ENCODE measurements at places on chromosomes 12 and 14.

DNA sequence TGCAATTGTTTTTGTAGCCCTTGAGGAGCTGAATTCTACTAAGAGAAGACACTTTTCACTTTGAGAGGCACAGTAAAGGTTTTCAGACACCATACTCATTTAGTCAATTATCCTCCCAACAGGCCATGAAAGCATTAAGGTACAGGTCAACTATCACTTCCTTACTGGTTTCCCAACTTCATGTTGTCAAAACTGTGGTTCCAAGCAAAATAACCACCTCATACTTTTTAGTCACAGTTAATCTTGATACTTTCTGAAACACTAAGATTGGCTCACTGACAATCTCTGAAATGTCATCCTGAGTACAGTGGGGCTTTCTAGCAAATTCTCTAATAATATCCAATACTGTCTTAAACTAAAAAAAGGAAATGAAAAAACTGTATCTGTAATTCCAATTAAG lies 71.7 kb downstream of the SLC2A13 start:
- no peak for ATAC-seq

- ATAC-seq, result no peak
These were observed 118.2 kb upstream of the KITLG start for GRCh38 chr12:88698471-88698870.

DNA sequence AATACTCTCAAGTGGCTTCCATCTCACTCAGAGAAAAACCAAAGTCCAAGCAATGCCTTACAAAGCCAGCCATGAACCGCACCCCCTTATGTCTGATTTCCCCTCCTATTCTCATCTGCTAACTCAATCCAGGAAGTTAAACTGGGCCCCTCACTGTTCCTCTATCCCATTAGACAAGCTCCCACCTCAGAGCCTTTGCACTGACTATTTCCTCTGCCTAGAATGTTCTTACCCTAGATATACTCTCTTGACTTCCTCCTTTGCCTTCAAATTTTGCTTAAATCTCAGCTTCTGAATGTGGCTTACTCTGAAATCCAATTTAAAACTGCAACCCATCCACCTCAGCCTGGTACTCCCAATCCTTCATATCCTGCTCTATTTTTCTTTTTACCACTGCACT lies 257.0 kb upstream of the USP15 start:
- ATAC-seq, result no peak

DNA sequence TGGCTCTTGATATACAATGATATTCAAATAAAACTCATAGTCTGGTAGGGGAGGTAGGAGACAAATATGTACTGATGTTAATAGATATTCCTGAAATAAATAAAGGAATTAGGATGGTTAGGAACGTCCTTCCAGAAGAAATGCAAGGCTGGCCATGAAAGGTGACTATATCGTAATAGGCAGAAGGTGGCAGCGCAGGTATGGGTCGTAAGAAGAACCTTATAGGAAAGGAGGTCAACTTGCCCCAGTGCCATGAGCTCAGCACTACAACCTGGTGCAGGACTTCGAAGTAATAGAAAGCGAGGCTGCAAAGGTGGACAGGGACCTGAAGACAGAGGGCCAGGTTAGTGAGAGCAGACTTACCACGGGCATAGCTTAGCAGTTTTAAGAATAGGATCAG lies 55.3 kb upstream of the FGD4 start:
- ATAC-seq, result no peak

- peak; percentile 86 for ATAC-seq
These were observed 21.0 kb downstream of the SLC25A29 start for GRCh38 chr14:100285021-100285912.

DNA sequence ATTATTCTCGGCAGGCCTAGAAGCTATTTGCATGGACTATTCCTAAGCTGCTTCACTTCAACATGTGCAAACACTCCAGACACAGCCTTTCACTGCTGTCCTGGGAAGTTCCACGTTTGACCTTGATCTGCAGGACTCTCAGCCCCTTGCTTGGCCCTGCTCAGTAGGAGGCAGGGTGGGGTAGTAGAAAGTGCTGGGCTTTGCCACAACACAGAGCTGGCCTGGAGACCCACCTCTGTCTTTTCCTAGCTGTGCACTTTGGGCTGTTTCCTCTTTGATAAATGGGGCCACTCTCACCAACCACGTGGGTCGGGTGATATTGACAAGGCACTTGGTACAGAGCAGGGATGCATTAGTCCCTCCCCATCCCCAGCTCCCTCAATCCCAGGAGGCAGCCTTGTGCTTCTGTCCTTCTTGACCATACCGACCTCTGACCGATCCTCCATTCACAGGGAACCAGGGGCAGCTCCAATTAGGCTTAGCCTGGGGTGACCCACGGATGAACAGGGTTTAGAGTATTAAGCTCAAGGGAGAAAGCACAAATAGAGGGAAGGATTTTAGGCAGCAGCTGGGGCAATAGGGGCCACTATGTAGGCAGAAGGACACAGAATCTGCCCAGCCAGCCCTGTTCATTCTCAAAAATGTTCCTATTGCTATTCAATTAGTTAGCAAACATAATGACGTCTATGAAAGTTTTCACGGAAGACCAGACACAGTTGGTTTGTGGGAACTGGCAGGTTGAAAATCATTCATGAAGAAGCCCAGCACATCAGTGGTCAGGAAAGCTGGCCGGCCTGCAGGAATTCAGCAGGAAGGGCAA lies 63.3 kb downstream of the SYNE3 start:
- peak; percentile 33 for ATAC-seq

DNA sequence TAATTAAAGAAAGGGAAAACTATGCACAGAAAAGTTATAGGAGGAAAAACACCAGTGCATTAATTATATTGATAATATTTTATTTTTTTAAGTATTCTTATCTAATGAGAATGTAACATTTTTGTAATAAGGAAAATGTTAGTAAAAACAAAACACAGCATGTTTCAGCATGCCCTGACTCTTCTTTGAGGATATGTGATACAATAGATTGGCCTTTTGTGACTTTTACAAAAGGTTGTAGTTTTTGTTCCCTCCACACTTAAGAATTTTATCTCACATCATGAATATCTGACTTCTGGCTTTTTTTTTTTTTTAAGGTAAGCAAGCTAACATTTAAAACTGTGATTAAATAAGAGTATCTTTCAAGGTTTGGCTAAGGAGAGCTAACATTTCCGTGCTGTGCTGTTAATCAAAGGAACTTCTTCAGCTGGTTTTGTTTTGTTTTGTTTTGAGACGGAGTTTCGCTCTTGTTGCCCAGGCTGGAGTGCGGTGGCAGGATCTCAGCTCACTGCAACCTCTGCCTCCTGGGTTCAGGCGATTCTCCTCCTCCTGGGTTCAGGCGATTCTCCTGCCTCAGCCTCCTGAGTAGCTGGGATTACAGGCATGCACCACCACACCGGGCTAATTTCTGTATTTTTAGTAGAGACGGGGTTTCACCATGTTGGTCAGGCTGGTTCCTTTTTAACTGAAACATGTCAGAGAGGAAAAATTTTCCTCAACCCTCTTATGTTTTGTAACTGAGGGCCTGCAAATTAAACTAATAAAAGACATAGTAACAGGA lies 30.8 kb upstream of the RESF1 start:
- ATAC-seq, result no peak

DNA sequence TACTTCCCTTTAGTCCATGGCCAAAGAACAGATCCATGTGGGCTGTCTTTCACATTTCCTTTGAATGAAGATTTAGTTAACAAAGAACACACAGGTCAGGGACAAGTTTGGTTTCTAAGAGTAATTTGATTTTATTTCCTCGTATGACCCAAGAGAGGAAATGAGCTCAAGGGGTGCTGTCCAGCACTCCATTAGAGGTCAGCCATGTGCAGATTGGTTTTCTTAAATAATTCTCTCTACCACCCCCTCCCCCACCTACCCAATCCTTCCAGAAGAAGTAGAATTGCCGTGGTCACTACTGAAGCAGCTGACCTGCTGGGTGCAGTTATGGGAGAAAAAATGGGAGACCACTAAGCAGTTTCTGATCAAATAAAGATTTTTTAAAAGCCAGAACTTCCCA lies 13.9 kb upstream of the OAS1 start:
- ATAC-seq, result no peak

GRCh38 chr12:49777800-49778748 lies 36.7 kb downstream of the TMBIM6 start:
- no peak for ATAC-seq

GRCh38 chr14:31560759-31561154 lies 447 bp upstream of the NUBPL start:
- peak; percentile 52 for ATAC-seq

DNA sequence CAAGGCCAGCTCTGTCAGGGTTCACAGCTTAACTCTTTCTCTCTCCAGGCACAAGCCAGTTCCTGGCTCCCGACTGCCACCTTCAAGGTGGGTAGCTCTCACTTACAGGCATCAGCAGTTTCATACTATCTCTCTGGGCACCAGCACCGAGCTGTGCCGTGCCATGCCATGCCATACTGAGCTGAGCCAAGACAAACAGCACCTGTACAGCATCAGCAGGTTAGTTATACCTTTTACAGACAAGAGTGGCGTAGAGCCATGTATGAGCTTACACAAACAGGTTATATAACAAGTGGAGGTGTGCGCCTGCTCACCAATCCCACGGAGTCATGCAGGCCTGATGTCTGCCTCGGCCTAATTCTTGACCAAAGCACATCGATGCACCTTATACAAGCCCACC lies 1098.7 kb downstream of the AACS start:
- no peak for ATAC-seq

GRCh38 chr12:132102297-132102696 lies 41.8 kb downstream of the DDX51 start:
- ATAC-seq, result no peak

GRCh38 chr12:52715416-52715815 lies 12.1 kb upstream of the KRT77 start:
- ATAC-seq, result no peak

DNA sequence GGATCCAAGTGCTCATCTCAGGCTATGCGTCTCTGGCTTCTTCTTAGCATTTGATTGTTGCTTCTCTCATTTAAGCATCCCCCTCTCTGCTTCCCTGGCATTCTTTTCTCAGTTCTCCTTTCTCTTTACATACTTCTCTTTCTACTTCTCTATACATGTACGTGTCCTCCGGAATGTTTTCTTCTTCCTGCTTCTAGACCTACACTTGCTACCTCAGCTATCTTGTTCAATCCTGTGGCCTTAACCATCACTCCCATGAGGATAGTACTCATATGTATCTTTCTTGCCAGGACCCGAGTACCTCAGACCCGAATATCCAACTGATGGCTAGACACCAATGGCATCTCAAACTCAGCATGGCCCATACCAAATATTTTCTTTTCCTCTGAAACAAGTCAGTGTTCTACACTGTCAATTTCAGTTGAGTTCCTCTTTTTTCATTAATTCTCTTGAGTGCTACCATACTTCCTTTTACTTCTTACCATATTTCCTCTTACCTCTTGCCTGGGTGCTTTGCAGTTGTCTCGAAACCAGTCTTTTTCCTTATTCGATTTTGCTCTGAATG lies 115.1 kb upstream of the SLC38A2 start:
- no peak for ATAC-seq

DNA sequence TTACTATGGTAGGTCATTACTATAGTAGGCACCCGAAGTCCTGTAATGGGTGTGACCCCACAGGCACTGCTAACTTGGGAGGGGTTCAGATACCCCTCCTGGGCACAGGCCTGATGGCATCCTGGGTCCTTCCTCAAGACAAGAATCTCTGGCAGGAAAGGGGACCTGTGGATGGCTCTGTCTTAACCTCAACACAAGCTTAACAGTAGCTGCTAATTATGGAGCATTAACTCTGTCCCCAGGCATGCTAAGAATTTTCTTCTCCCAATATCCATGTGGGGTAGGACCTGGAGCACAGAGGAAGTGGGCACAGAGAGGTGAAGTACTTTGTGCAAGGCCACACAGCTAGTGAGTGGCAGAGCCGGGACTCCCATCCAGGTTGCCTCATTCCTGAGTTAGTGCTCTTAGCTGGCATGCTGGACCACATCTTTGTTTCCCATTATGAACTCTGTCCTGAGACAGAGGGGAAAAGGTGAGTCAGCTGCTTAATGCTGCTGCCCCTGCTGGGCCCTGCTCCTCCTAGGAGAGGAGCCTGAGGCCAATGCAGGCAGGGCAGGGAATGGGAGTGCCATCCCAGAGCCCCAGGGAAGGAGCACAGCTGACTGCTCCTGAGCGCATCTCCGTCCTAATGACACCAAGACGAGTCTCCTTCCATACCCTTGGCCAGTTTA lies 32.1 kb downstream of the GALNT16 start:
- no peak for ATAC-seq

DNA sequence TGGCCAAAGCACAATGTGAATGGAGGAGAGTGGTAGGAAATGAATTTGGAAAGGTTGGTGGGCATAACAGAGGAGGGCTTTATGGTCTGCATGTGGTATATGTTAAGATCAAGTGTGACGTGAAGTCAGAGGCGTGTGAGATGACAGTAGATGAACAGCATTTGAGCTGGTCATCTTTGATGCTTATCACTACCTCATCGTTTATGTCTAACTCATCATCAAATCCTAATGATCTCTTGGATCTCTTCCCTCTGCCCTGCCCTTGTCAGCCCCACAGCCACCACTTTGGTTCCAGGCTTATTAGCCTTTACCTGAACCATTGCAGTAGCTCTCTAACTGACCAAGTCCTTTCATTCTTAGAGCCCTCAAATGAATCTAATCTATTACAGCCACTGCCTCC lies 132.5 kb downstream of the LLPH start:
- ATAC-seq, result no peak

GRCh38 chr12:62925680-62926079 lies 9.3 kb downstream of the PPM1H start:
- ATAC-seq, result no peak

GRCh38 chr12:103705927-103706326 lies 118.9 kb downstream of the STAB2 start:
- no peak for ATAC-seq

GRCh38 chr14:64707661-64708060 lies 3.4 kb downstream of the PLEKHG3 start:
- ATAC-seq, result no peak

- no peak for ATAC-seq
These were observed 49.0 kb upstream of the EGLN3 start for GRCh38 chr14:33999771-34000291.

- no peak for ATAC-seq
These were observed 949.7 kb downstream of the TRHDE start for GRCh38 chr12:73221836-73222235.

DNA sequence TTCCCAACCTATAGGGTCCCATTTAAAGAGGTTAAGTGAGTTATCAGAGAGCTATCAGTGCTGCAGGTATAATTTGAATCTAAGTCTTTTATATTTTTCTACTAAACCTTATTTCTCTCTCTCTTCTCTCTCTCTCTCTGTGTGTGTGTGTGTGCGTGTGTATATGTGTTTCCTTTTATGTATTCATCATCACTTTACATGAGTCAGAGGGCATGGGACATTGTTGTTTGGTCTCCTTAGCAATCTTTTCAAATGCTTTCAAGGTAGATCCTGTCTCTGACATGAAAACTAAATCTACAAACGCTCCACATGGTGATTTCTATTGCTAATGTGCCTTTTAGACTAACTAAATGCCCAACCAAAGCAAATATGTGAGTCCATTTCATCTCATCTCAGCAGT lies 459.7 kb downstream of the BTG1 start:
- no peak for ATAC-seq

GRCh38 chr12:9646794-9647781 lies 22.4 kb upstream of the CLEC2D start:
- no peak for ATAC-seq

GRCh38 chr14:61515436-61516117 lies 179.7 kb upstream of the HIF1A start:
- no peak for ATAC-seq

Measured in motor neuron (in vitro differentiated cells).